ENCODE measurements at places on chromosomes 4 and X.

DNA sequence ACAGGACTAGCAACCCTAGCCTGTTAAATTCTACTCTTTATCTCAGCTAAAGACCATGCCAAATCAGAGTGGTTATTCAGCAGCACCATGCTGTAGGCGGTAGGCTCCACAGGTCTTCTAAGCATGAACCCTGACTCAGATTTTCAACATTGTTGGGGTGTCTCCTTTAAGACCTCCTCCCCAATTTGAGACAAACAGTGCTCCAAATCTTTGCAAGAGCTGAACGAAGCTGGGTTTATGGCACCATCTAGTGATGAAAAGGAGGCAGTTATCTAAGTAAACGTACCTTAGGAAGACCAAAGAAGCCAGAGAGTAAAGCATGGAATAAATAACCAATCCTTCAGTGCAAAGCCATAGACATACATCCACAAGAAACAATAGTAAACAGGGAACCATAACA is 334.5 kb upstream of the SLC7A11 start:
- DNase-seq, result no peak

- DNase-seq, result no peak
Observed at GRCh38 chr4:162151386-162151785, 12.4 kb downstream of the FSTL5 start.

GRCh38 chrX:119885554-119886428 is 9.9 kb upstream of the AKAP14 start:
- DNase-seq, result peak; percentile 22

- DNase-seq, result no peak
Observed at GRCh38 chr4:4719436-4719835, 140.0 kb upstream of the MSX1 start.

DNA sequence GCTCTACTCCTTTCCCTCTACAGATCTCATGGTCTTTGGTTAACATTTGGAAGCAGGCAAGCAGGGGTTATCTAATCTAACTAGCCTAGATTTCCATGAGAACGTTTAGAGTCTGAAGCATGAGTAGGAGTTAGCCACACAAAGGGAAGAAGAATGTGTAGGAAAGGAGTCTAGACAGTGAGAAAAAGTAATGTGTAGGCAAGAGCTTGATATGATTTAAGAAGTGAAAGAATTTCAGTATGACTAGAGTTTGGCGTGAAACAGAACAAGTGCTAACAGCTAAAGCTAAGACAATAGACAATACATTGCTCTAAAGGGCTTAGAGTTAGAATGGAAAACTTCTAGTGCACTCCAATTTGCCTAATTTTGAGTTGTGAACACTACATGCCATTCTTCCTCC is 10.8 kb downstream of the CXCL8 start:
- DNase-seq, result no peak

DNA sequence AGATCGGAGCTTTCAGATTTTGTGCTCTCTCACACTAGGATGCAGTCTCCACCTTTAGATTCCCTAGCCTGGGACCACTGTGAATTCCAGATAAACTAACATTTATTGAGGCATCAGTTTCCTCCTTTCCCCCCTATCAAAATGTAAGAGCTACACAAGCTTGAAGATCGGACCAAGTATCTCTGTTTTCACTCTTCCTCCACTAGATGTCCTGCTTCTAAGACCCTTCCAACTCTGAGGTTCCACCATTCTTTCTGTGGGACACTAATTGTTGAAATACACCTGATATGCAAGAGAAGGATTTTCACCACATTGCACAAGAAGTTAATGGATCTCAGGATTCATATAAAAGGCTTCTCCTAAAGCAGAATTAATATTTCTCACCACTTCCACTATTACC is 43.0 kb upstream of the PHOX2B start:
- no peak for DNase-seq

- no peak for DNase-seq
Observed at GRCh38 chr4:4568806-4569427, 27.1 kb upstream of the STX18 start.

DNA sequence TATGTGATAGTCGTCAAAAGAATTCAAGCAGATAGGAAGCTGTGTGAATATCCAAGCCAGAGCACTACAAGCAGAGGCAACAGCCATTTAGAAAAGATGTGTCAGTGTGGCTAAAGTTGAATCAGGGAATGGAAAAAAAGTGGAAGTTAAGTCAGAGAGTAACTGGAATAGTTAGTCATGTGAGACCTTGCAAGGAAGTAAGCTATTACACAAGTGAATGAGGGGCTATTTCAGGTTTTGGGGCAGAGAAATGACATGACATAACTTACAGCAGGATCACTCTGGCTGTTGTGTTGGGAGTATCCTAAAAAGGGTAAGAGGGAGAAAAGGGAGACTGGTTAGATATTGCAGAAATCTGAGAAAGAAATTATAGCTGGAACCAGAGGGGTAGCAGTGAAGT is 236.6 kb upstream of the PCDH18 start:
- DNase-seq, result no peak

DNA sequence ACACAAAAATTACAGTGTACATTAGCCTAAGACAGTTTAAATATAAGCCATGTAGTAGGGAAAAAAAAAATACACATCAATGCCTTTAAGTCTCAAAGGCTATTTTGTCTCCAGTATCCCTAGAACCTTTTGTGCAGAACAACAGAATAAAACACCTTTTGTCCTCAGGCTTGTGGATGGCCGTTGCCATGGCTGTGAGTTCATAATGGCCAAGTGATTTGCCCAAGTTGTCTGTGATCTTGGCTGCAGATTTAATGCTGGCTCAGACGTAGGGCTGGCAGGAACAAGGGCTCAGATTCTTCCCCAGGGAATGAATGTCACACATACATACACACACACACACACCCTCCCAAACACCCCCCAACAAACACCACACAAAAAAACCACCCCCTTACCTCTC is 25.3 kb downstream of the GPM6B start:
- no peak for DNase-seq

- no peak for DNase-seq
Observed at GRCh38 chr4:616911-617643, 8.3 kb upstream of the PDE6B start.

GRCh38 chr4:14262221-14262620 is 634.7 kb upstream of the BOD1L1 start:
- no peak for DNase-seq

DNA sequence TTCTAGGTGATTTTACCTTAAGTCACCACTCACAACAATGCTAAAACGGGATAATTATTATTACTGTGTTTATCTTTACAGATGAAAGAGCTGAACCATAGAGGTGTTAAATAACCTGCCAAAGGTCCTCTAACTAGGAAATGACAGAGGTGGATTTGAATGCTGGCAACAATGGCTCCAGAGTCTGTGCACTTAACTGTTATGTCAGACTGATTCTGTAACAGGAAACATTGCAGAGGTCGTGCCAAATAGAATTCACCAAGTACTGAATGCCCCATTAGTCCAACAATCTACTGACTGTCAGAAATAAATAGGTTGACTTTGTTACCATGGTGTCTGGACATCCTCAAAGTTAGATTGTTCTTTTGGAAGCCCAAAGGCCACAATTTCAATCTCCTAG is 20.9 kb upstream of the USP27X start:
- no peak for DNase-seq

GRCh38 chr4:165380805-165381204 is 2.0 kb downstream of the CPE start:
- DNase-seq, result no peak

GRCh38 chr4:39637221-39637585 is 1.5 kb downstream of the SMIM14 start:
- DNase-seq, result no peak

DNA sequence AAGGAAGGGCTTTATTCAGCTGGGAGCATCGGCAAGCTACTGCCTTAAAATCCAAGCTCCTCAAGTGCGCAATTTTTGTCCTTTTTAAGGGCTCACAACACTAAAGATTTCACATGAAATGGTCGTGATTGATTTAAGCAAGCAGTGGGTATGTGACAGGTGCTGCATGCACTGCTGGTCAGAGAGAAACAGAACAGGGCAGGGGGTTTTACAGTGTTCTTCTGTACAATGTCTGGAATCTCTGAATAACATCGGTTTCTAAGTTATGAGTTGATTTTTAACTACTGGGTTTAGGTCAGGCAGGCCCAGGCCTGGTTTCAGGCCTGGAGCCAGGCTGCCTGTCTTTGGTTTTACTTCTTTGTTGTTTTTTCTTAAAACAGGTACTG is 6.0 kb downstream of the UGT2B17 start:
- no peak for DNase-seq

GRCh38 chr4:164700471-164700870 is 53.5 kb upstream of the SMIM31 start:
- DNase-seq, result peak; percentile 26

GRCh38 chr4:10006601-10007435 is 14.5 kb downstream of the SLC2A9 start:
- peak; percentile 34 for DNase-seq

DNA sequence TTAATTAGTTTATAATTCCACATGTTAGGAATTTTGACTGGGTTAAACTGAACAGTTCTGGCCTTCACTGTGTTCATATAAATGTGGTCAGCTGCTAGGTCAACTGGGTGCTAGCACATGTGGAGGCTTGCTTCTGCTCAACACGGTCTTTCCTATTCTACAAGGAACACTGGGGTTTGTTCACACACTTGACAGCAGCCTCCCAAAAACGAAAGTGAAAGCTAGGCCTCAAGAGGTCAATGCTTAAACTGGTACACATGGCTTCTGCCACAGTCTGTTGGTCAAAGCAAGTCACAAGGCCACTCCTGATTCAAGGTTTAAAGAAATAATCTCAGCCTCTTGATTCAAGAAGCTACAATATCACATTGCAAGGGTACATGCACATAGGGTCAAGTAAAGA is 126.5 kb downstream of the QDPR start:
- no peak for DNase-seq

GRCh38 chrX:109874548-109874947 is 128.4 kb upstream of the TMEM164 start:
- no peak for DNase-seq

DNA sequence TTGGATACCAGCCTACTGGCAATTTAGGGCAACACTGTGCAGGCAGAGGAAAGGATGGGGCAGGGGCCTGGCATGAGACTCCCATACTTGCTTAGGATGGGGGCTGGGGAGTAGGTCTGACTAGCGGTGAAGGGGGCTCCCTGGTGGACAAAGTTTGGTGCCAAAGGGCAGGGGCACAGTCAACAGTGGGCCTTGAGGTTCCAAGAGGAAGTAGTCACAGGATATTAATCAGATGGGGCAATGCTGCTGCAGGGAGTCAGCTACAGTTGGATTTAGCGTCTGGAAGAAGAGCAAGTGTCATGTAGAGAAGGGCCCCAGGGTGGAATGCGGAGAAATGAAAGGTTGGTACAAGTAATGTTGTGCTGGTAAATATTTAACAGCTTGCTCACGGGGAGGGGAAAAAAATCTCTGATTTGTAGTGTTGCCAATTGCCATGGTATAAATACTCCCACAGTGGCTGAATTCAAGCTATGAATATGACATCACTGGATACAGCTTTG is 139.4 kb downstream of the PJA1 start:
- DNase-seq, result no peak

DNA sequence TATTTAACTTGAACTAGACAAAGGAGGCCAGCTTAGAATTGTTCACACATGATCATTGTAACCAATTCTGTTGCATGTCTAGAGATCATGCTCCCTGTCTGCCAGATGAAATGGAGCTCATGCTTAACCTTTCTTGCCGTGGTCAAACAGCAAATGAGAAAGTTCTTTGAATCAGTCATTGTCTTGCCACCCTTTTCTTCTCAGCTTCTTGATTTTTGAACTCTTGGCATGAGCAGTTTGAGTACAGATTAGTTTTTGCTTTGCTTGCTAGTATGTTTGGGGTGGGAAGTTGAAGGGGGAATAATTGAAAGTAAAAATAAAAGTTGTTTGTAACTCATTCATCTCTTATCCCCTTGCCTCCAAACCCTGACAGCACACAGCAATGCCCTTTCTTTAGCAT is 4.7 kb downstream of the MTM1 start:
- no peak for DNase-seq

- no peak for DNase-seq
Observed at GRCh38 chr4:152259866-152260265, 276.0 kb downstream of the FBXW7 start.

DNA sequence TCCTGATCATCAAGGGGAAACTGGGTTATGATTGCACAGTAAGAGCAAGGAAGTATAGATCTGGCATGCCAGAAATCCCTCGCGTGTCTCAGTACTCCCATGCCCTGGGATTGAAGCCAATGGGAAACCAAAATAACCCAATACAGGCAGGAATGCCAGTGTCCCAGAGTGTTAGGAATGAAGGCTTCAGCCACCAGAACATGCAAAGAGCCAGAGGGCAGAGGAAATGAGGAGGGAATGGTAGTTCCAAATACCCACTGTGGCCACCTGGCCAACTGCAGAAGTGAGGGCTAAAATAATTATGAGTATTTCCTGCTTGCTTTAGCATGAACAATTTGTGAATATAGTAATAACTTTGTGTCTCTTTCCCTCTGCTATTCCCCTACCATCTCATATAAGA is 12.2 kb downstream of the MTNR1A start:
- DNase-seq, result no peak

- DNase-seq, result no peak
Observed at GRCh38 chr4:126071346-126072333, 756.9 kb downstream of the FAT4 start.

Measured in stimulated activated CD8-positive, alpha-beta memory T cell treated with anti-CD3 and anti-CD28 coated beads, Interleukin-4, amount 100 ng/mL, for 48 hours (primary cell).